Astrocyte of the cerebellum (primary cell): ENCODE measurements at places on chromosomes 13 and 19.

DNA sequence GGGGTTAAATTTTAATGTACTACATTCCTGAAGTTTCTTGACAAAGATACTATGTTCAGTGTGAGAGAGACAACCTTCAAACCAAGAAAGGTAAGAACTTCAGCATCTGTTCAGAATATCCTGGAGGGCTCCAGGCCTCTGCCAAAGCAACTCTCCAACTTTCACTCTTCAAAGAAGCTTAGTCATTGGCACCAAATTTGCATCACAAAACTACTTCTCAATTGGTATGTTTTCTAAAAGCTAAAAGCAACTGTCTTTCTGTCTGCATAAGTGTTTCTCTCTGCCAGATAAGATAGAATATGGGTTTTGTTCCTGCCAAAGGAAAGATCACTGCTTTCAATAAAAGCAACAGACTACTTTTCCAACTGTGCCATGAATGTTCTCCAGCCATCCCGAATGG, 187.4 kb downstream of the SUCLA2 start:
- DNase-seq = no peak

- no peak for DNase-seq
Observed at GRCh38 chr19:48685583-48685982, 10.2 kb upstream of the FUT2 start.

- no peak for DNase-seq
Observed at GRCh38 chr13:38264363-38265131, 85.1 kb upstream of the UFM1 start.

GRCh38 chr13:44306371-44307192, 67.0 kb upstream of the SERP2 start:
- peak; percentile 96 for DNase-seq

DNA sequence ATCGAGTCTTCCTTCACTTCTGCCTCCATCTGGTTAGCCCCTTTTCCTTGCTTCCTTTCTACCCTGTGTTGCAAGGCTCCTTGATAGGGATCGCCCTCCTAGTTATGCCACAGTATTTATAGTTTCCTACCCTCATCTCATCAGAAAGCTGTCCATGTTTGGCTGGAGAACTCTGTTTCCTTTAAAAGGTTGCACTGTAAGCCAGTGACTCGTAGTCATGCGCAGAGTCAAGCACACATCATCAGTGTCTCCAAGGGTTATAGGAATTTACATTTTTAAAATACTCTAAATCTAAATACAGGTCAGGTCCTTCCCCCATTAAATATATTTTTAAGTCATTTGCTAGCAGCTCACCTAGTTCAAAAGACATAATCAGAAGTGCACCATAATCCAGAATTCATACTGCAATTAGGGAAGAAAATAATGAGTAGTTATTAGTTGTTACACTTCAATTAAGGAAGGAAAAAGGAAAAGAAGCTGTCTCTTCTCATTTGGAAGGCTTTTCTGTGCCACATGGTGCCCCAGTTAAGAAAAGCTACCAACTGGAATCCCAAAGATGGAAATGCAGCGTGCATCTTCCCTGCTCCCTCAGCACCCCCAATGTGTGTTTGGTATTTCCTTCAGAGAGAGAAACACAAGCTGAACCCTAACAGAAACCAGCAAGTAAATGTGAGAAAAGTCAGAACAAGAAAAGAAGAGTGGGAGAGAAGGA, 81.0 kb downstream of the GPR12 start:
- DNase-seq = no peak

DNA sequence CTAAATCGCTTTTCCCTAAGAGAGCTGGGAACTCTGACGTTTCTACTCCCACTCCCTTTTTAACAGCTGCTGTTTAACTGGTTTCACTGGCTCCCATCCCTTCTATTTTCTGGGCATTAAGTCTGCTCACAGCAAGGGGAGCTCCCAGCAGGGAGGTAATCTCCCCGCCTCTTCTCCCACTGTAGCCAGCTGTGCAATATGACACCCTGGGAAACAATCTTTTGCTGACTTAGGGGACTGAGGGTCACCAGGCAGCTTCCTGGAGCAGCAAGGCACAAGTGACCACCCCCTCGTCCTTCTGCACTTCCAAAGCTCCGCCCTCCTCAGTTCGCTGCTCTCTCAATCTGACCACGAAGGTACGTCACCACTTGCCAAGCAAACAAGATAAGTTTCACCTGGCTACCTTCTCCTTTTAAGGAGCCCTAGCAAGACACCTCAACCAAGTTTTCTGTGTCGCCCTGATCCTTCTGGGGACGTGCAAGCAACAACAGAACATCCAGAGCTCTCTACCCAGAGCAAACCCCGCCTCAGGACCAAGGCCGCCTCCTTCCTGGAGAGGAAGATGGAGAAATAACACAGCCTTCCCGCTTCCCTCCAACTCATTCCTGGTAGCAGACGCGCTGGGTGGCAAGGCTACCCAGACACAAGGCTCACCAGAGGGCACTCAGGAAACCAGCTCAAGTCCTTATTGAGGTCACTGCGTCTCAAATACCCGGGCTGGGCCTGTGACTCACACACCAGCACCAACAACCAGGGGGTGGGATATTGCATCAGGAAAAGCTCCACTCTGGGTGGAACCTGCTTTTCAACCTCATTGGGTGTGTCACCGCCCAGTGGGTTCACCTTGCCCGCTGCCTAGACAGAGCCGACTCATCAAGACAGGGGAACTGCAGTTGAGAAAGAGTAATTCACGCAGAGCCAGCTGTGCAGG, 92.4 kb downstream of the STK24 start:
- DNase-seq = peak; percentile 65

GRCh38 chr19:35909684-35910035, 1.6 kb upstream of the TYROBP start:
- no peak for DNase-seq

DNA sequence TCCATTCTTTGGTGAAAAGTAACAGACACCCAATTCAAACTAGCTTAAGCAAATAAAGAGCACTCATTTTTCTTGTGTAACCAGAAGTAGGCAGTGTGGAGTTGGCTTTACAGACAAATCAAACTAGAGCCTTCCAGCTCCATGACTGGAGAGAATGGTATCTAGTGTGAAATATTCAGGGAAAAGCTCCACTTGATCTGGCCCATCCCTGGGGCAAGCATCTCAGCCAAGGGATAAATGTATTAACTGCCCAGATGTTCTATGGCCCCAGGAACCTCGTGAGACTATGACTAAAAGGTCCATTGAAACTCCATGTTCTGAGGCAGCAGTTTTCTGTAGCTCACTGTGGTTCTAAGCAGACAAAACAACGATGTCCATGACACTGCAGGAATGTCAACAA, 49.9 kb downstream of the TBC1D4 start:
- no peak for DNase-seq

- no peak for DNase-seq
Observed at GRCh38 chr13:87302931-87303330, 368.2 kb upstream of the SLITRK5 start.

DNA sequence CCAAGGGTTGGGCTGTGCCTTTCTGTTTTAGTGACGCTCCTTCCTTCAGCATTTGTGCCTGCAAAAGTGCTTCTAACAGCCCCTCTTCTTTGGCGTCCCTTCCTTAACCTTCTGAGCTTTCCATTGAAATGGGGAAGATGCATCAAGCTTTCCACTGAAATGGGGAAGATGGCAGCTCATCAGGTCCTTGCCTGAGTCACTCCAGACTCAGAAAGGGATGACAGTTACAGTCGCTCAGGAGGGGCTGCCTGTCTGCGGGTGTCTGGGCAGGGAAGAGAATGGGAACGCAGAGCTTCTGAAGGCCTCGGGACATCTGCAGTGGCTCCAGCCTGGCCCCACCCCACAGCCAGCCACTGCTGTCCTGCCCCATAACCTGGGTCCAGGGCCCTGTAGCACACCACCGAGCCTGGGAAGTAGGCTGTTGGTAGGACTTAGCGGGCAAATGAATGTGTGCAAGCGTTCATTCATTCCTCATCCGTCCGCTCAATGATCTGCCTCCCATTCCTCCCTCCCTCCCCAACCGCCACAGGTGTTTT, 9.8 kb downstream of the AP1M1 start:
- no peak for DNase-seq

DNA sequence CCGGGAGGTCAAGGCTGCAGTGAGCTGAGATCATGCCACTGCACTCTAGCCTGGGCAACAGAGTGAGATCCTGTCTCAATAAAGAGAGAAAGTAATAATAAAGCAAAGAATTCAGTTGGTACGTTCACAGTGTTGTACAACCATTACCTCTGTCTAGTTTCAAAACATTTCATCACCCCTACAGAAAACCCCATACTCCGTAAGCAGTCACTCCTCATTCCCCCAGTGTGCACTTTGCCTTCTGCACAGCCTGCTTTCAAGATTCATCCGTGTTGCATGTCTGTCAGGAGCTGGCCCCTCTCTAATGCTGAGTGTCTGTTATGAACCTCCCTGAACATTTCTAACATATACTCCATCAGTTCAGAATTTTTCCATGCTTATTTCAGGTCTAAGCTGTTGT, 9.4 kb downstream of the POLD1 start:
- no peak for DNase-seq

DNA sequence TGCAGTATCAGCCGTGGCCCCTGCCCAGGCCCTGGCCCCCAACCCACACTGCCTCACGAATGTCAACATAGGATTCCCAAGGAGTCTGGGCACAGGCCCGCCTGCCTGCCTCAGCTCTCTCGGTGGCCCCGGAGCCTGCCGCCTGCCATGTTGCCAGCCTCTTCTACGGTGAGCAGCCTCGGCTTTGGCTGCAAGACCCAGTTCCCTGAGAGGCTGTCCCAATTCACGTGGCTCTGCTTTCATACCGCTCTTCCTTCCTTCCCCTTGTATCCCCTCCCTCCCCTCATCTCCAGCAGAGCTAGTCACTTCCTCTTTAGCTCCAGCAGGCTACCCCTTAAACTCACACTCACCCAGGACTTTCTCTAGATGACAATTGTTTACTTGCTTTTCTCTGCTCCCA, 42.7 kb downstream of the SERP2 start:
- DNase-seq = no peak

GRCh38 chr13:102461302-102461701, 59.5 kb upstream of the FGF14 start:
- DNase-seq = no peak

- no peak for DNase-seq
Observed at GRCh38 chr13:112331675-112332074, 44.5 kb upstream of the SPACA7 start.

GRCh38 chr19:45643927-45644771, 5.0 kb upstream of the EML2 start:
- DNase-seq = no peak

- no peak for DNase-seq
Observed at GRCh38 chr13:73601708-73602107, 532.5 kb downstream of the KLF12 start.

- DNase-seq = no peak
Observed at GRCh38 chr19:14118165-14119051, 846 bp upstream of the PRKACA start.

GRCh38 chr13:106488686-106489085, 46.8 kb downstream of the EFNB2 start:
- DNase-seq = no peak

DNA sequence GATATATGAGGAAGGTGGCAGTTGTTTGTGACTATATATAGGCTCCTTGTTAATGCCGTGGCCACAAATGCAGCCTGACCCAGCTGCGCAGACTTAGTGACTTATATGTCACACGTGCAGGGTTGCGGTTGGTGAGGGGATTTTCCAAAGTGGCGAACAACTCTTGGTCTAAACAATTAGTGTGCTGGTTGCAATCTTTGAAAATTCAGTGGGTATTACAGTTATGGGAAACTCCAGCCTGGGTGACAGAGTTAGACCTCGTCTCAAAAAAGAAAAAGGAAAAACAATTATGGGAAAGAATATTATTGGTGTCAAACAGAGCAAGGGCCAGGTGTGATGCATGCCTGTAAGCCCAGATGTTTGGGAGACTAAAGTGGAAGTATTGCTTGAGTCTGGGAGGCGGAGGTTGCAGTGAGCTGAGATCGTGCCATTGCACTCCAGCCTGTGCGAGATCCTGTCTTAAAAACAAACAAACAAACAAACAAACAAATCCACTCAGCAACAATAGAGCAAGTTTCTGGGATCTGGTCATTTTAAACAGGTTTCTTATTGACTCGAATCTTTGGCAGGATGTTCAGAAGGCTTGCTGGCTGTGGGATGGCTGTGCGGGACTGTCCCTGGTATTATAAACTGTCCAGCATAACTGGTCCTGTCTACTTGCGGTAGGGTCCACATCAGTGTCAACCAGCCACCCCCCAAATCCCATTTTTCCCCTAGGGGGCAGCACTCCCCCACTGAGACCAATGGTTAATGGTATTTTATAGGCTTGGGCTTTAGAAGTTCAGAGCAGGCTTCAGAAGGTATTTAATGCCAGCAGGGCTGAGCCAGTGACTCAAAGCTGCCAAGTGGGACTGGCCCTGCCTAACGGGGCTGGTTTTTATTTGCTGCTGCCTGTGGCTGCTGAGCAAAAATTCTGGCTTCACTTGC, 15.4 kb downstream of the RELB start:
- peak; percentile 58 for DNase-seq

- DNase-seq = peak; percentile 71
Observed at GRCh38 chr13:97257800-97258799, 36.0 kb downstream of the MBNL2 start.

GRCh38 chr13:98515818-98516465, 61.0 kb downstream of the STK24 start:
- no peak for DNase-seq

DNA sequence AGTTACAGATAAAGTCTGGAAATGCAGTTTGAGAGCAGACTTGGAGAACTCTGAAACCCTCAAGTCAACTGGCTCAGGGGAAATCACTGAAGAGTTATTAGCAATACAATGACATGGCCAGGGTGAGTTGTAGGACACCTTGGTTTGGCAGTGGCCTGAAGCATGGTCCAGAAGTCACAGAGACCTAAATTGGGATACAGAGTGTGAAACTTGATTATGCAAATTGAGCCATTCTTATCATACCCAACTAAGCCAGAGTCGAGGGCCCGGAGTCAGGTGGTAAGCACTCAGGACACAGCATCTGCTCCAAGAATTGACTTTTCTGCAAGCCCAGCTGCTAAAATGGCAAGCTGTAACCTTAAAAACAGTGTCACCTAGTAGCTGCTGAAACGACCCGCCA, 224.5 kb downstream of the DCLK1 start:
- DNase-seq = no peak

DNA sequence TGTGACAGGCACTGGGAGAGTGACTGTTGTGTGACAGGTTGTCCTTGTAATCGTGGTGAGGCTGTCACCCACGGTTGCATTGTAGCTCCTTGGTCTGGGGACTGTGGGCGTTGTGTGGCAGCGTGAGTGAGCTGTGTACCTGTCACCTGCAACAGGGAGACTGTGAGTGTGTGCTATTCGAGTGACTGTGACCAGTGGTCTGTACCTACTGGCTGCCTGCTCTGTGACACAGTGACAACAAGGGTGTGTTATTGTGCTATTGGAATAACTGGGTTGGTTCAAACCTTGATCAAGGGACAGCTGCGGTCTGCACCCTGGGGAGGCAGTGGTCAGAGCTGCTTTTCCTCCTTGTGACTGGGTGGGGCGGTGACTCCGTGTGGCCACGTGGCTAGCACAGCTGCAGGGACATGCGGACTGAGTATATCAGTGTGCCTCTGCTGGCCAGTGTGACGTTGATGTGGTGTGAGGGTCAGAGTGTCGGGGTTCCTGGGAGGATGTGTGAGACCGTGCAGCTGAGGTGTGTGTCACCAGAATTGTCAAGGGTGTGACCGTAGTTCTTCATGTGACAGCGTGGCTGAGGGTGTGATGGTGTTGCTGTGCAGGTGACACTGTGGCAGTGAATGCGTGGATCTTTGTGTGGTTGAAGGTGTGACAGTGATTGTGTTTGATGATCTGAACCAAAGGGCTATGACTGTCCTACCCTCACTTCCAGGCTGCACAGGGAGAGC, 10.1 kb upstream of the NFIX start:
- DNase-seq = no peak
